ENCODE measurements at places on chromosomes 4 and X.
A peak's percentile ranks its signal among the peaks of the same experiment; 100 is the strongest.

DNA sequence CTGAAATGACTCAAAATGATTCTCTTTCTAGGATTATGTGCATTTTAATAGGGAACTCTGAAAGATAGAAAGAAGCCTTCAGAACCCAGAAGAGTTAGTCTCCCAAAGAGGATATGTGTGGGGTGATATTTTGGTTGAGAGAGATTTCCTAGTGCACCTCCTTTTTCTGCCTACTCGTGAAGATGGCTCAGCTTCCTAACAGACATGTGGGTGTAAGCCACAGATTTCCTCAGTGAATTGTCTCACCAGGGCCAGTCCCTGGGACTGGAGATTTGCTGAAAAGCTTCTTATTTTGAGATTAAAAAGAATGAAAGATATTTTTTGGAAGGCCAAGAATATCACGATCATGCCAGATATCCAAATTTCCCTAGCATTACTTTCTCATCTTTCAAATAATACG lies 42.8 kb downstream of the MAGEB17 start:
- DNase-seq, result no peak

- DNase-seq, result no peak
Observed at GRCh38 chr4:155001251-155001650, 207.2 kb upstream of the NPY2R start.

GRCh38 chr4:141215030-141215429 lies 5.7 kb upstream of the ZNF330 start:
- DNase-seq, result no peak

DNA sequence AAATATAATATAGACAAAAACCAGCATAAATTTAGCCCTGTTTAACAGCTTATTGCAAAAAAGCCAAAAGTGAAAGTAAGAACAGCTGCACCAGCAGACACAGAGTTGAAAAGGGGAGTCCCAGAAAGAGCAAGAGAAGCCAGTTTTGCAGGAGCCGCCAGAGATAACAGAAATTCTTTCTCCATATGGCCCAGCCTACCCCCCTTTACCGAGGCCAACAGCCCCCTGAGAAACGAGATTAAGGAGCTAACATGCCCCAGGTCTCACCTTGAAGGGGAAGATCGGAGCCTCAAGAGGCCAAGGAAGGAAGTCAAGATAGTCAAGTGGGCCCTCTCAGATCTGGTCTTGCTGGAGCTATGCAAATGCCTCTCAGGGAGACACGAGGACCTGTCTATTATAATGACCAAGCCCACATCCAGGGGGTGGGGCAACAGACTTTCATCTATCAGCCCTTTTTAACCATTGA lies 4.8 kb downstream of the ACOX3 start:
- no peak for DNase-seq

GRCh38 chrX:13014111-13015096 lies 30.0 kb downstream of the FAM9C start:
- no peak for DNase-seq

- DNase-seq, result no peak
Observed at GRCh38 chrX:7085879-7086278, 61.6 kb upstream of the STS start.

- DNase-seq, result peak; percentile 98
Observed at GRCh38 chr4:24778464-24779225, 16.7 kb upstream of the SOD3 start.

DNA sequence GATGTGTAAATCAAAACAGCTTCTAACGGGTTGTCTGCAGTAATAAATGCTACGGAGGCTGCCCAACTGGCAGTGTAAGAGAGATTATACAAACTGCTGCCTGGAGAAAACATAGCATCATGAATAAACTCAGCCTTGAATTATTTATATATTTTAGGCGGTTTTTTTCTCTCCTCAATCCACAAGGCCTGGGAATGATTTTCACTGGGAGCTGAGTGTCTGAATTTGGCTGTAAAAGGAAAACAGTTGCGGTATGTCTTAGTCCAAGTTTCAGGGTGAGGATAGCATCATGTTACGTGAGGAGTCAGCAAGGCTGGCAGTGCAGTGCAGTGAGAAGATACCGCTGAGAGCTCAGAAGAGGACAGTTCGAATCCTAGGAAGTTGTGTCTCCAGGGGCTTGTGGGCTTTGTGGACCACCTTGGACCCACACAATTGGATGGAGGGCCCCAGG lies 291.5 kb upstream of the BOD1L1 start:
- peak; percentile 98 for DNase-seq

DNA sequence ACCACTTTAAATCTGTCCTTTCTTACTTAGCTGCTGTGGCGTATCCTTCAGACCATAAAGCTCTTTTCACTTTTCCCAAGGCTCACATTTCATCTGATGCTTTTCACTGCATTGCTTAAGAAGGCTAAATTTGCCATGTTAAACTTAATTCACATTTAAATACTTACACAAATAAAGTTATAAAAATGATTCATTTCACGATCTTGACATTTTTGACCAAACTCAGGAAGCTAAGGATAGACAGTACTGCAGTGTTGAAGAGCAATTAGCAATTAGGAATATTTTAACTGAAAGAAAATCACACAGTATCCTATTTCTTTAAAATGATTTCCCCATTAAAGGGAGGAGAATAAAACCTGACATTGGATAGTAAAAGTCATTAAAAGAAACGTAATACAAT lies 1038.6 kb downstream of the STPG2 start:
- DNase-seq, result no peak

DNA sequence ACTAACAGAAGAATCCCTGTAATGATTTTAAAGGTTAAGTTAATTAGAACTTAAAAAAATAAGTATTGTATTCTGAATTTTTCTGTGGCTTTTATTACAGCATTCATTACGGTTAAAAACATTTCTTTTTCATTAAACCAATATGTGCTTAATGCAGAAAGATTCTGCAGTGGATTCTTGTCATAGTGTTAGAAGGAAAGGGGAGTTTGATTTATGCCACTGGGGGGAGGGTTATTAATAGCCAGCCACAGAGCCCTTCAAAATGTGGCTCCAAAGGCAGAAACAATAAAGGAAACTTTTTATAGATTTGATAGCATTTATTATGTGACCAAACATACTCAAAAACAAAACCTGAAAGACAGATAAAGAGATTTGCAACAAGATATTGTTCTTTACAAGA lies 9.1 kb downstream of the SMAD1 start:
- peak; percentile 40 for DNase-seq

- peak; percentile 29 for DNase-seq
Observed at GRCh38 chrX:19852014-19853005, 35.1 kb downstream of the SH3KBP1 start.

DNA sequence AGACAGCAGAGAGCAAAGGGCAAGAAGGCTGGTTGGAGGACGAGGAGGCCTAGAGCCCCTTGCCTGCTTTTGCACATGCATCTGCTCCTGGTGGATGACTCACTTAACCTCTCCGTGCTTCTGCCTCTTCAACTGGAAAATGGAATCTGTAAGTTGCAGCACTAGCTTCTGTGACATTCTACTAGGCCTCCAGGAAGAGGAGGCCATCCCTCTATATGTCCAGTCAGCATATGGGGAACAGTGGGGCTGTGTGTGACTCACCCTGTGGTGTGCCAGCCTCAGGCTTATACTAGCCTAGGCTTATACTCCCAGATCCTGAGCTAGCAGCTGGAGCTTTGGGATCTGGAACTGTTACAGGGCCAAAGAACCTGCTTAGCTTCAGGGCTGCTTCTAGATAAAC lies 36.0 kb downstream of the RTL9 start:
- peak; percentile 82 for DNase-seq

- DNase-seq, result no peak
Observed at GRCh38 chrX:151000861-151001331, 17.8 kb downstream of the HMGB3 start.

DNA sequence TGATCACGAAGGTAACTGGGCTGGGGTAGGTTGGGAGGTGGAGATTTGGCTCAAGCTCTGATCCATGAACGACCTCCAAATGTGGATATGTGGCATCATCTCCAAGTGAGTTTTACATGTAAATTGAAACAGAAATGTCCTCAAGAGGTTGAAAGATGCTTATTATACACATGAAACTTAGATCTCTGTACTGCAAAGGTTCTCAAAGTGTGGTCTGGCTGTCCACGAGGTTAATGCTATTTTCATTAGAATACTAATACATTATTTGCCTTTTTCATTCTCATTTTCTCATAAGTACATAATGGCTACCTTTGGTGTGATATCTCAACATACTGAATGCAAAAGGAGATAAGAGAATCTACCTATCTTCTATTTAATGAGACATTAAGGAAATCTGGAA lies 198.2 kb downstream of the RASL11B start:
- DNase-seq, result no peak

DNA sequence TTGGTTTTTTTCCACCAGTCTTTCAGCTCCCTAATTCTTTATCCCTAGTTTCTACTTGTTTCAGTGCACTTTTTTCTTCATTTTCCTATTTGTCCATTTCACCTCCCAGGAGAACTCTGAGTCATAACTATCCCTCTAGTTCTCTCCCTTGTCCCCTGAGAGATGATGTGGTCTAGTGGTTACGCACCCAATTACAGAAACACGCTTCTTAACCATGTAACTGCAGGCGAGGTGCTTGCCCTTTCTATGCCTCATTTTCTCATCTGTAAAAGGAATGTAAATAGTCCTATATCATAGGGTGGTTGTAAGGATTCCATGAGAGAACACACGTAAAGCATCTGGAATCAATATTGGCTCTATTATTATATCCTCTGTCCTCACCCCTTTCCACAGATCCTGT lies 8.8 kb upstream of the GRPR start:
- DNase-seq, result peak; percentile 98

DNA sequence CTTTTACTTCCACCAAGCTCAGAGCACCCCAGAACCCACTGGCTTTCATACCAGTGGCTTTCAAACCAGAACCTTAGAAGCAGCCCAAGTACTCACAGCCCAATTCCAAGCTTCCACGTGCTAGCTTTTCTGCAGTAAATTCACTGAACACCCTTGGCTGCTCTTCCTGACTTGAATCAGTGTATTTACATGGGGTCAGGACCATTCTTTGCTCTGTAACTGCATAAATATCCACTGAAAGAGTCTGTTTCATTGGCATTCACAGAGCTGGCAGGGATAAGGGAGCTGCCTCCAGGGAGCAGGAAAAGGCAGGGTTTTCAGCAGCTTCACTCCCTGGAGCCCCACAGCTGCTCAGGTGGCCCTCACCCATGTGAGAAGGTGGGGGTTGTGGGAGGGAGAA lies 43.8 kb downstream of the RAI2 start:
- DNase-seq, result no peak

DNA sequence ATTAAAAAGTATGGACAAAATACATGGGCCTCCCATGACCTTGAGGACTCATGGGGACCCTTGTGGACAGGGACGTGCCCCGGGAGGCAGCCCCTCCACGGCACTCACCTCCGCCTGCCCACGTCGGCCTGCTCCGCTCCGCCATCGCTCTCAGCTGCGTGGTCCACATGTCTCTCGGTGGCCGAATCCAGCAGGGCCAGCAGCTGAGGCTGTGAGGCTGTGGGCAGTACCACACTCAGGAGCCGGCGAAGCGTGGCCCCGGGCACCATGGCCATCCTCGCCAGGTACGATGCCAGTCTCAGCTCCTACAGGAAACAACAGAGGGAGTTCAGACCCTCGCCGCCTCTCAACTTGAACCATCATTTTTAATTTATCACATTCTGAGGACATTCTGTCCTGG lies 140.0 kb downstream of the EVC2 start:
- DNase-seq, result no peak

- no peak for DNase-seq
Observed at GRCh38 chr4:13169731-13170525, 314.2 kb downstream of the RAB28 start.

DNA sequence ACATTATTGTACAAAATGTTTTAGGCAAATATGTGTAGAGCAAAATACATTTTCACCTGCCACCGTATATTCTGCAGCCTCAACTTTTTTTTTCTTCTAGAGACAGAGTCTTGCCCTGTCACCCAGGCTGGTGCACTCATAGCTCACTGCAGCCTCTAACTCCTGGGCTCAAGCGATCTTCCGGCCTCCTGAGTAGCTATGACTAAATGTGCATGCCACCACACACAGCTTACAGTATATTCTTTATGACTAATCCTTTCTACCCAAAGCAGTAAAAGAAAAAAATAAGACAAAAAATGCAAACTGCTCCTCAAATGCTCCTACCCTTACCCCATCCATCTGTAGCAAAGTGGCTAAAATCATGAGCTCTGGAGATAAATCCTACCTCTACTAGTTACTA lies 426.3 kb downstream of the KCNIP4 start:
- DNase-seq, result no peak

GRCh38 chr4:143241892-143242291 lies 57.2 kb downstream of the USP38 start:
- DNase-seq, result no peak

DNA sequence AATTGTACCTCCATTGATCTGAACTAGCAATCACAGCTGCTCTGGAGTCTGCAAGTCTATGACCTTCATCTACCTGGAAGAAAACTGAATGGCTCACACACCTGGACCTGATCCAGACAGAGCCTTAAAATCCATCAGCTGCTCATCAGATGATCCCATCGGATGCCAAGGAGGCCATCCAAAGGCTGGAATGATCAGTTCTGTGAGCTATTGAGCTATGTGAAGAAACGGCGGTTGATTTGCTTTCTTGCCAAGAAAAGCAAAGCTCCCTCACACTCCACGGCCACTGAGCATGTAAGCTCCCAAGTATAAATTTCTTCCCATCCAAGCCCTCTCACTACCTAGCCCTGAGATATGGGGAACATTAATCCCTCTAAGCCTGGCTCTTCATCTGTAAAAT lies 63.1 kb downstream of the RELL1 start:
- peak; percentile 17 for DNase-seq

GRCh38 chr4:175637762-175638161 lies 174.3 kb downstream of the GPM6A start:
- DNase-seq, result no peak

DNA sequence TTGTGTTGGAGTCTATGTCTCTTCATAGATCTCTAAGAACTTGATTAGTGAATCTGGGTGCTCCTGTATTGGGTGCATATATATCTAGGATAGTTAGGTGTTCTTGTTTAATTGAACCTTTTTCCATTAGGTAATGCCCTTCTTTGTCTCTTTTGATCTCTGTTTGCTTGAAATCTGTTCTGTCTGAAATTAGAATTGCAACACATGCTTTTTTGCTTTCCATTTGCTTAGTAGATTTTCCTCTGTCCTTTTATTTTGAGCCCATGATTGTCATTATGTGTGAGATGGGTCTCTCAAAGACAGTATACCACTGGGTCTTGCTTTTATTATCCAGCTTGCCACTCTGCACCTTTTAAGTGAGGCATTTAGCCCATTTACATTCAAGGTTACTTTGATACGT lies 79.1 kb upstream of the APOOL start:
- DNase-seq, result no peak

GRCh38 chrX:47483306-47484268 lies 565 bp upstream of the ZNF41 start:
- DNase-seq, result peak; percentile 38

- no peak for DNase-seq
Observed at GRCh38 chr4:109053257-109053656, 249.2 kb downstream of the COL25A1 start.

DNA sequence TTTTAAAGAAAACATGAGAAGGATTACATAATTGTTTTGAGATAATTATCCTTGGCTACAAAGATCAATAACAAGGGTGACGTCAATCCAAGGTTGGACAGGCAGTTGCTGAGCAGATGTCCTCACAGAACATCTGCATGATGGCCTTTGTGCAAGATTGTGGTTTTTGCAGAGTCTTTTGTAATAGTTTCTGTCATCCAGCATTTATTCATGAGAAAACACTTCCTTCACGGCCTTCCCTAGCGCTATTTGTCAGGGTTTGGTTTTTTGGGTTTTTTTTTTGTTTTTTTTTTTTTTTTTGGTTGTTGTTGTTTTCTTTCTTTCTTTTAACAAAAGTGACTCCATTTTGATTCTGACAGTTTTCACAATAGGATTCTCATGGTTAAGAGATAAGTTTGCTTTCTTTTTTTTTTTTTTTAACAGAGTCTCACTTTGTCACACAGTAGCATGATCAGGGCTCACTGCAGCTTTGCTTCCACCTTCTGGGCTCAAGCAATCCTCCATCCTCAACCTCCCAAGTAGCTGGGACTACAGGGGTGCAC lies 31.5 kb upstream of the ELF2 start:
- DNase-seq, result peak; percentile 83

Data from fibroblast of skin of right quadriceps (primary cell).